ENCODE measurements at places on chromosomes 2 and 18.
A peak's percentile ranks its signal among the peaks of the same experiment; 100 is the strongest.

DNA sequence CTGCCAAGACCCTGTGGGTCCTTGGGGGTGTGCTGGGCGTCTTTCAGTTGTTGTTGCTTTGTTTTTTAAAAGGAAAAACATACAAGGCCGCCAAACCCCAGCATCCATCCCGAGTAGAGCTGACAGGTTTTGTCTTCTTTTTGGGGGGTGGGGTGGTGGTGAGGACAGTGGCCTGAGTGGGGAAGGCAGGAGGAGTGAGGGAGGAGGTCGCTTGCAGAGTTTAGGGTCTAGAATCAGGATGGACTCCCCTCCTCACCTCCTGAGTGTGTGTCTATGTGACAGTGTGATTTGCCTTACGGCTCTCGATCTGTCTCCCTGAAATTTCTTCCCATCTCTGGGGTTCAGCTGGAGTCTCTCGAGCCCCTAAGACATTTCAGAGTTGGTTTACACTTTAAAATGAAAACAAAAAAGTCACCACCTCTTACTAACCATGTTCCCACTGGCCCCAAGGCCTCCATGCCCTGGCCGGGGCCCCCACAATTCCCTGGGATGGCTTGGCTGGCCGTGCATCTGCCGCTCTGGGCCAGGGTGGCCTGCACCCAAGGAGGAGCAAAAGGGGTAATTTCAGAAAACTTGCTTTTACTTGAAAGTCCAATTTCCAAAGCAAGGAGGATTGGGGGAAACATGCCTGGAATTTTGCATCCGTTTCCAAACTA is 5.0 kb downstream of the SIX3 start:
- DNase-seq: no peak

GRCh38 chr2:239852272-239852671 is 172.9 kb downstream of the NDUFA10 start:
- no peak for DNase-seq

DNA sequence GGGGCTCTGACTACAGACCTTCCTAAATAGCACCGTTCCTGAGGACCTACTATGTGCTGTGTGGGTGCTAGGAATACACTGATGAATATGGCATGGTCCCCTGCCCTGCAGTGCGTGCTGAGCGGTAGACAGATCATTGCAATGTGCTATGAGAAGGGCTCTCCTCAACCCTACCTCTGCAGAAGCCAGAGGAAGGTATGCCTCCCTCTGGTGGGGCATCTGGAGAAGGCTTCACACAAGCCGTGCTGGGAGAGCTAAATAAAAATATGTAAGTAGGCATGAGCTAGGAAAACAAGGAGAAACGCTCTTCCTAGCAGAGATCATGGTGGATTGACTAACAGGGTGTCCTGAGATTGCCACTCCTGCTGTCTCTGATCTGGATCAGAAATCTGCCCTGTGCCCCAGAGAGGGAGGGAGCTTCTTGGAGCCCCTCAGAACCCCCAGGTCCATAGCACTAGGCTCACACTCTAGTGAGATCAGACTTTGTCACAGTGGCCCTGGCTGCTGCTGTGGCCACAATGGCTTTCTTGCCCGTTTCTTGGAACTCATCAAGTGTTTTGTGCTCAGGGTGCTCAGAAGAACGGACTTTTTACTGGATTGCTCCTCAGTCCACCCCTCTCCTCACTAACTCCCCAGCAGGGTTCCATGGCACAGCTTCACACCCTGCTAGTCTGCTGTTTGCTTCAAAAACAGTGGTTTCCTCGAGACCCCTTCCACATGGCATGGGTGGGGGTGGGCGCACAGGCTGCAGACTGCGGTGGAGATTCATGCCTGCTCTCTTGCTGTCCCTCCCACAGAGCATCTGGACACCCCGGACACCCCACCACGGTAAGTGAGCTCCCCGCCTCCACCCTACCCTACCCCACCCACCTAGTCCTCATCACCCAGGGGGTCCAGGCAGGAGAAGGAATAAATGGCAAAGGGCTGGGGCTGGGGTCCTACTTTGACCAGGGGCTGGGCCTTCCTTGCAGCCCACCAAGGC is 14.2 kb downstream of the SIGLEC15 start:
- DNase-seq: peak; percentile 50

DNA sequence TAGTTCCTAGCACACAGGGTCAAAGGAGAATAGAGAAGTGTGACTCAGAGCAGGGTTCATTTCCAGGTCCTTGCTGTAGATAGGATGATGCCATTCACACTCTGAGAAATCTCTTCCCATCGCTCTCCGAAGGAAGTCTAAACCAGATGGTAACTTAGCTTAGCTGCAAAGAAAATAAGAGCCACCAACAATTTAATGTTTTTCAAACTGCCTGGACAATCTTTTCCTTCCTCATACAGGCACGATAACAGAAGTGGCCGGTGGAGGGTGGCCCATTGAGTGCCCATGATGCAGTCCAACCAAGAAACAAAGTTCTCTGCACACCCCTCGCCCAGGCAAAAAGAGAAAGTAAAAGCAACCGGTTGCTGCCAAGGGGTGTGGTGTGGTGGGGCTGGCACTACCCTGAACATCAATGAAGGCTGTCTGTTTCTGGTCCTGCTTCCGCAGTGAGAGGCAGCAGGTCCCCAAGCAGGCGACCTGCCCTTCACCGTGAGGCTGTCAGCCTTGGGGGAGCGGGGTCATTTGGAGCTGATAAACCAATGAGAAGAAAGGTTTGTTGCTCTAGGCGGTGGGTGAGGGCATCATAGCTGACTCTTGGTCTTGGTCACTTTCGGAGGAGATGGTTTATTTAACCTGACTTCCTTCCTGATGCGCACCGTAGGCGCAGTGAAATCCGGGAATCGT is 105.6 kb upstream of the CD302 start:
- DNase-seq: peak; percentile 82

GRCh38 chr2:104976603-104977120 is 61.2 kb upstream of the MRPS9 start:
- peak; percentile 32 for DNase-seq

- DNase-seq: no peak
Observed at GRCh38 chr2:61439241-61440002, 31.5 kb downstream of the USP34 start.
